ENCODE measurements at places on chromosomes 7 and 10. TPM values are rescaled to one million over a fixed set of nuclear protein-coding genes. Genes with fewer than 3 reads are reported as not detected.

Gene SEPHS1
- total RNA-seq, result 48.5 TPM

Gene BHLHA15
- total RNA-seq, result 0.92 TPM

Gene PMS2
- 13.9 TPM for total RNA-seq

GRCh38 chr10:50605269-50605950 is 18.3 kb downstream of the SGMS1 start:
- peak; percentile 79 for DNase-seq
- H3K36me3 ChIP-seq, result no peaks in the 10 kb centered on the region
- H3K27ac ChIP-seq, result peak overlapping the region; percentile 52
- H3K27me3 ChIP-seq, result no peaks in the 10 kb centered on the region
- H3K4me3 ChIP-seq, result no peak overlapping the region
- H3K4me1 ChIP-seq, result peaks cover 67% of the 10 kb centered on the region

- H3K27ac ChIP-seq, result peak overlapping the region; percentile 73
- DNase-seq, result no peak
- no peaks in the 10 kb centered on the region for H3K27me3 ChIP-seq
- H3K4me3 ChIP-seq, result no peak overlapping the region
- H3K4me1 ChIP-seq, result peaks cover 30% of the 10 kb centered on the region
- no peaks in the 10 kb centered on the region for H3K36me3 ChIP-seq
Measured at GRCh38 chr7:37212051-37212450, 236.6 kb downstream of the ELMO1 start.

DNA sequence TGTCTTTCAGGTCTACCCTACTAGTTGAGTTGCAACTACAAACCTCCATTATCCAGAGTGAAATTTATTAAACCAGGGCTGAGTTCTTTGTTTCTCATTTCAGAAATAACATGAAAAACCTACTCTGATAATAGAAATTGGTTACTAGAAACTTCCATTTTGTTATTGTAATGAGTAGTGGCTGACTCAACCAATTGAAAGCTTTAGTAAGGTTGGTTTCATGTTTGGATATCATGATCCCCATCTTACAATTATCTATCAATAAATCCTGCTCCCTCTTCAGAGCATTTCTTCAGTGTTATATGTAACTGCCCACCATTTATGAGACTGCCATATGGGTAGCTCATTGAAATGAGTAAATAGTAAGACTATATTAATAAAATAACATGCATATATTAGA is 16.9 kb downstream of the MDFIC start:
- no peaks in the 10 kb centered on the region for H3K36me3 ChIP-seq
- no peak overlapping the region for H3K4me3 ChIP-seq
- DNase-seq, result no peak
- no peaks in the 10 kb centered on the region for H3K4me1 ChIP-seq

GRCh38 chr7:7102906-7103305 is 79.4 kb upstream of the C1GALT1 start:
- H3K36me3 ChIP-seq, result no peaks in the 10 kb centered on the region
- no peak overlapping the region for H3K4me3 ChIP-seq
- H3K27me3 ChIP-seq, result no peaks in the 10 kb centered on the region
- H3K4me1 ChIP-seq, result peaks cover 13% of the 10 kb centered on the region
- H3K27ac ChIP-seq, result no peak overlapping the region

Gene SUN3
- total RNA-seq, result not detected

- no peaks in the 10 kb centered on the region for H3K4me1 ChIP-seq
- no peaks in the 10 kb centered on the region for H3K36me3 ChIP-seq
- no peaks in the 10 kb centered on the region for H3K27me3 ChIP-seq
- H3K4me3 ChIP-seq, result no peak overlapping the region
- no peak overlapping the region for H3K27ac ChIP-seq
Measured at GRCh38 chr7:100400656-100401055, 27.4 kb downstream of the PILRA start.

- H3K36me3 ChIP-seq, result peaks cover 5% of the 10 kb centered on the region
- no peak for DNase-seq
- H3K4me3 ChIP-seq, result no peak overlapping the region
- H3K27ac ChIP-seq, result no peak overlapping the region
- no peaks in the 10 kb centered on the region for H3K27me3 ChIP-seq
Measured at GRCh38 chr10:77841711-77842375, 84.7 kb downstream of the DLG5 start.

DNA sequence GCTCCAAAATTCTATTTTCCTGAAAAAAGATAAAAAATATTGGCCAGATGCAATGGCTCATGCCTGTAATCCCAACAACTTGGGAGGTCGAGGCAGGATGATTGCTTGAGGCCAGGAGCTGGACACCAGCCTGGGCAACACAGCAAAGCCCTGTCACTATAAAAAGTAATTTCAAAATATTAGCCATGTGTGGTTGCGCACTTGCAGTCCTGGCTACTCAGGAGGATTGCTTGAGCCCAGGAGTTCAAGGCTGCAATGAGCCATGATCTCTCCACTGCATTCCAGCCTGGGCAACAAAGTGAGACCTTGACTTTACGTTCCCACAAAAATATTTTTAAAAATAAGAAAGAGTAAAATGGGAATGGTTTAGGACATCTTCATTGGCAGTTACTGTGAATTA is 104.1 kb upstream of the AFAP1L2 start:
- no peak overlapping the region for H3K27ac ChIP-seq
- H3K4me1 ChIP-seq, result peaks cover 15% of the 10 kb centered on the region

DNA sequence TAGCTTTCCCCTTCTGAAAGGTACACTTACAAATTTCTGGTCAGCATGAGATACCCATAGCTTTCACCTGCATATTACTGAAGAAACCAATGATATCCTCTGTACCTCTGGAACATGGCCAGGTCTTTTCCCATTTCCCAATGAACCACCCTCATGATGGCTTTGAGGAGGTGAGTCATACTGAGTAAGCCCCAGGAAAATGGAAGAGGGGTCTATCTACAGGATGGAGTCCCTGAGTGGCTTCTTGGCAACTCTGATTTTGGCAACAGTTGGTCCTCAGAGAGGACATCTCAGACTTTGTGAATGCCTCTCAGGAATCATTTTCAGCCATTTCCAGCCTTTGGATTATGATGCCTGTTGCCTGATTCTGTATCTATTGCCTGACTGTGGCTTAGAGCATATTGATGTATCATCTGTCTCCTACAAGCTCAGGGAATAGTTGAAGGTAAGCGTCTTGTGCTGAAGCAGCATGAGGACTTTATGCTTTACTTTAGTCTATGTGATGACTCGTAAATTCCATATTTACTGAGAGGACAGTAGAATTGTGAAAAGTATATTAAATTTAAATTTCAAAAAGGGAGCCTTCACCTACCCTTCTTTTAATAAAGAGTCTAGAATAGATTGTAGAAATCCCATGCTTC is 84.7 kb upstream of the DKK1 start:
- DNase-seq, result no peak
- H3K36me3 ChIP-seq, result no peaks in the 10 kb centered on the region
- peaks cover 6% of the 10 kb centered on the region for H3K4me1 ChIP-seq
- H3K27me3 ChIP-seq, result no peaks in the 10 kb centered on the region
- H3K27ac ChIP-seq, result no peak overlapping the region
- H3K4me3 ChIP-seq, result no peak overlapping the region

Gene ZNF853
- 9.0 TPM for total RNA-seq

GRCh38 chr7:125399408-125399807 is 469.8 kb upstream of the POT1 start:
- H3K27ac ChIP-seq, result no peak overlapping the region
- H3K4me3 ChIP-seq, result no peak overlapping the region
- no peaks in the 10 kb centered on the region for H3K4me1 ChIP-seq
- no peak for DNase-seq

Gene CDK13
- 76.0 TPM for total RNA-seq

Gene PAPOLB
- not detected for total RNA-seq

GRCh38 chr10:6400331-6400730 is 179.7 kb downstream of the PRKCQ start:
- H3K27me3 ChIP-seq, result no peaks in the 10 kb centered on the region
- DNase-seq, result no peak
- no peaks in the 10 kb centered on the region for H3K4me1 ChIP-seq
- H3K4me3 ChIP-seq, result no peak overlapping the region
- no peaks in the 10 kb centered on the region for H3K36me3 ChIP-seq
- H3K27ac ChIP-seq, result no peak overlapping the region

Gene PSMC2
- 126 TPM for total RNA-seq

- no peaks in the 10 kb centered on the region for H3K36me3 ChIP-seq
- H3K27ac ChIP-seq, result no peak overlapping the region
- no peak for DNase-seq
- H3K4me1 ChIP-seq, result peaks cover 3% of the 10 kb centered on the region
- H3K4me3 ChIP-seq, result no peak overlapping the region
- no peaks in the 10 kb centered on the region for H3K27me3 ChIP-seq
Measured at GRCh38 chr7:46705386-46706255, 784.5 kb upstream of the IGFBP3 start.

Gene PAX4
- 0.24 TPM for total RNA-seq

GRCh38 chr10:36313142-36313541 is 671.0 kb upstream of the FZD8 start:
- no peaks in the 10 kb centered on the region for H3K36me3 ChIP-seq
- no peaks in the 10 kb centered on the region for H3K4me1 ChIP-seq
- DNase-seq, result no peak
- no peak overlapping the region for H3K4me3 ChIP-seq
- no peak overlapping the region for H3K27ac ChIP-seq

DNA sequence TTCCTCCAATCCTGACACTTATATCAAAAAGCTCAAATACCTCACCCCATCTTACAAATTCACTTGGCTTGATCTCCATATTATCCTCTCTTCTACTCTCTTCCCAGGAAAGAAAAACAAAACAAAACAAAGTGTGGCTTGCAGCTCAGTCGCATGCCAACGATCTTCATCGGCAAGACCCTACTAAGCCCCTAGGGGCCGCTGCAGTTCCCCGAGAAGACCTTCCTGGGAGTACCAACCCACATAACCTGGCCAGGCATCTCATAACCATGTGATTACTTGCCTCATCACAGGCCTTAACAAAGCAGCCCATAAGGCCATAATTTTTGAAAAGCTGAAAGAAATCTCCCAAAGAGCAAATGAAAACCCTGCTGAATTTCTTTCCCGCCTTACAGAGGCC is 103.7 kb downstream of the ZNF92 start:
- H3K36me3 ChIP-seq, result no peaks in the 10 kb centered on the region
- peak; percentile 39 for DNase-seq
- no peaks in the 10 kb centered on the region for H3K27me3 ChIP-seq
- no peak overlapping the region for H3K4me3 ChIP-seq
- no peak overlapping the region for H3K27ac ChIP-seq
- H3K4me1 ChIP-seq, result no peaks in the 10 kb centered on the region

DNA sequence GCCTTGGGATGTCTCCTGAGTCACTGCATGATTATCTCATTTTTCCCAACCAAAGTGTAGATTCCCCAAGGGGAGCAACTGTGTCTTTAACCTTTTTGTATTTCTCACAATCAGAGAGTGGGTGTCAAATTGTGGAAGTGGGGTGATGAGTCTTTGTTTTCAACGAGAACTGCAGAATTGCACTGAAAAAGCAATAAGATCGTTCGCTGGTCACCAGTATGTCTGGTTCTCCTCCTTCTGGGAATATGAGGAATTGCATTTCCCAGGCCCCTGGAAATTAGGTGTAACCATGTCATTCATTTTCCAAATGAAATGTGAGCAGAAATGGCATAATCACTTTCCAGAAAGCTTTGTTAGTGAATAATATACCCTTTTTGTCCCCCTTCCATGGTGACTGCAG is 326.9 kb downstream of the GPAM start:
- no peak overlapping the region for H3K4me3 ChIP-seq
- H3K27me3 ChIP-seq, result no peaks in the 10 kb centered on the region
- no peaks in the 10 kb centered on the region for H3K36me3 ChIP-seq
- DNase-seq, result peak; percentile 11
- H3K27ac ChIP-seq, result no peak overlapping the region

Gene FBXO24
- 1.1 TPM for total RNA-seq

DNA sequence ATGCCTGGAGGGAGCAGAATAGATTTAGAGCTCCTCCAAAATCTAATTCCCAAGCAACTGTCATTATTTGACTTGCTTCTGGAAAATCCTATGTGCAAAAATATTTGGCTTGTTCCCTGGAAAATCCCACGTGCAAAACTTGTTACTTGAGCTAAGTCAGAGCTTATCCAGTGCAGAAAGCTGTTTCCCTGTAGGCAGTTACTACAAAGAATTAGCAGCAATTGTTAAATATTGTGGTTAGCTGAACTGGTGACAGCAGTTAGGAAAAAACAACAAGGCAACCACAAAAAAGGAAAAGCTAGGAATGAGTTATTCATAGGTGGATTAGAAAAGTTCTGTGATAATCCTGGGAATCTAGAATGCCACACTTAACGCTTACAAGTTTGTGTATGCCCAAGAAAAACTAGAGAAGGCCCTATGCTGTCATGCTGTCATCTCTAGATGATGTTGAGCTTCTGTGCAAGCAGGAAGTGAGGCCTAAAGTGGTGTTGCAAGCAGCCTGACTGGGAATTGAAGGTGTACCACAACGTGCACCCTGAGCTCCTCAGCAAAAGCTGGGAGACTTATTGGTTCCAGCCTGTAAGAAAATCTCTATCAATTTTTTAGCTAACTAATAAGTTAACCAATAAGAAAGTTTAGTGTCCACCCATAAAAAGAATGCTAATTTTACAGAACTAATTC is 738.6 kb upstream of the LRRTM3 start:
- H3K36me3 ChIP-seq, result no peaks in the 10 kb centered on the region
- no peak overlapping the region for H3K27ac ChIP-seq
- H3K4me3 ChIP-seq, result no peak overlapping the region
- no peaks in the 10 kb centered on the region for H3K4me1 ChIP-seq
- no peak for DNase-seq
- H3K27me3 ChIP-seq, result no peaks in the 10 kb centered on the region

- no peak for DNase-seq
- no peaks in the 10 kb centered on the region for H3K27me3 ChIP-seq
- H3K27ac ChIP-seq, result no peak overlapping the region
- H3K36me3 ChIP-seq, result no peaks in the 10 kb centered on the region
- H3K4me1 ChIP-seq, result peaks cover 3% of the 10 kb centered on the region
Measured at GRCh38 chr10:74973741-74974392, 137.6 kb upstream of the SAMD8 start.

Gene HOXA1
- total RNA-seq, result 0.30 TPM

Gene ATP6V0E2
- total RNA-seq, result 13.6 TPM

Gene BAMBI
- 116 TPM for total RNA-seq

Gene CLDN4
- total RNA-seq, result 532 TPM

Gene NPSR1
- not detected for total RNA-seq

Gene FRAT2
- total RNA-seq, result 27.4 TPM

DNA sequence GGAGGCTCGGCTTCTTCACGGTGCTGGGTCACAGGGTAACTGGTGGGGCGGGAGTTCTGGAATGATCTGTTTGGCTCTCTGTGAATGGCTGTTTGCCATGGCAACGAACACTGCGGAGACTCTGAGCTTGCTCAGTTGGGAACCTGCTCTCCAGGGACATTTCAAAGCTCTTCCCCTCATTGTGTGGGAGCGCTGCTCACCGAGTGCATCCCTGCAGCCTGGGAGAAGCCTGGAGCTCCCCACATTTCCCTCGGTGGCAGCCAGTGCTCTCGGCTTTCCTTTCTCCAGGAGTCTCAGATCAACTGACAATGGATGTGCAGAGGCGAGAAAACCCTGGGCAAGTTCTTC is 57.6 kb upstream of the CACUL1 start:
- no peaks in the 10 kb centered on the region for H3K36me3 ChIP-seq
- DNase-seq, result no peak
- H3K4me3 ChIP-seq, result no peak overlapping the region
- no peak overlapping the region for H3K27ac ChIP-seq

Gene HIPK2
- 18.5 TPM for total RNA-seq

- no peak for DNase-seq
- H3K4me3 ChIP-seq, result no peak overlapping the region
- no peak overlapping the region for H3K27ac ChIP-seq
- H3K27me3 ChIP-seq, result no peaks in the 10 kb centered on the region
- no peaks in the 10 kb centered on the region for H3K36me3 ChIP-seq
Measured at GRCh38 chr10:102741726-102742237, 2.0 kb upstream of the WBP1L start.

GRCh38 chr10:102473445-102474331 is 22.3 kb upstream of the C10orf95 start:
- no peak for DNase-seq
- no peak overlapping the region for H3K27ac ChIP-seq
- no peaks in the 10 kb centered on the region for H3K27me3 ChIP-seq
- H3K36me3 ChIP-seq, result no peaks in the 10 kb centered on the region
- no peaks in the 10 kb centered on the region for H3K4me1 ChIP-seq

Measured in hepatocyte (in vitro differentiated cells).